ENCODE measurements at places on chromosomes 6 and 20.

- DNase-seq: no peak
Measured at GRCh38 chr6:3230900-3231246, 3.4 kb upstream of the TUBB2B start.

DNA sequence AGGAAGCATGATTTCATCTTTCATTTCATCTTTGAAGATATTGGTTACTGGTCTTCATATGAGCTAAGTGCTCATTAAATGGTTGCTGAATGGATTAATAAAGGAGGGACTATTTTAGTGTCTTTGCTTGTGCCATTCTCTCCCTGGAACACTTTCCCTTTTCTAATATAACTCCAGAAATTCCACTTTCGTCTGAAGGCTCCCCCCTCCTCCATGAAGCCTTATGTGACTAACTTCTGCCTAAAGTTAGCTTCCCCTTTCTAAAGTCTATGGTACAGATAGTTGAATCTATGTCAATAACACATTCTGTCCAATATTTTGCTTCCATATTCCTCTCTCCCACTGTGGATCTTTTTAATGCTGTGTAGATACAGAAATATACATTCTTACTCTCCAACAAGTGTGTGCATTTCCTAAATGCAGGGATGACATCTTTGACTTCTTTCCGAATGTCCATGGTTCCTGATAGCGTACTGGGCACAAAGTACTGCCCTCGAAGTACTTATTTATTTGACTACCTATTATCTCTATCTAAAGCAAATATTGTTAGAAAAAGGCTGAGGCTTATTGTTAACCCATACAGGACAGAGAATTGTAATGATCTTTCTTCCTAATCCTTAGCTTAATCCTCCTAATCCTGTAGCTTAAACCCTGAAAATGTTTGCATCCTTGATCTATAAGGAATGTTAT, 84.7 kb upstream of the ELOVL5 start:
- DNase-seq: no peak

DNA sequence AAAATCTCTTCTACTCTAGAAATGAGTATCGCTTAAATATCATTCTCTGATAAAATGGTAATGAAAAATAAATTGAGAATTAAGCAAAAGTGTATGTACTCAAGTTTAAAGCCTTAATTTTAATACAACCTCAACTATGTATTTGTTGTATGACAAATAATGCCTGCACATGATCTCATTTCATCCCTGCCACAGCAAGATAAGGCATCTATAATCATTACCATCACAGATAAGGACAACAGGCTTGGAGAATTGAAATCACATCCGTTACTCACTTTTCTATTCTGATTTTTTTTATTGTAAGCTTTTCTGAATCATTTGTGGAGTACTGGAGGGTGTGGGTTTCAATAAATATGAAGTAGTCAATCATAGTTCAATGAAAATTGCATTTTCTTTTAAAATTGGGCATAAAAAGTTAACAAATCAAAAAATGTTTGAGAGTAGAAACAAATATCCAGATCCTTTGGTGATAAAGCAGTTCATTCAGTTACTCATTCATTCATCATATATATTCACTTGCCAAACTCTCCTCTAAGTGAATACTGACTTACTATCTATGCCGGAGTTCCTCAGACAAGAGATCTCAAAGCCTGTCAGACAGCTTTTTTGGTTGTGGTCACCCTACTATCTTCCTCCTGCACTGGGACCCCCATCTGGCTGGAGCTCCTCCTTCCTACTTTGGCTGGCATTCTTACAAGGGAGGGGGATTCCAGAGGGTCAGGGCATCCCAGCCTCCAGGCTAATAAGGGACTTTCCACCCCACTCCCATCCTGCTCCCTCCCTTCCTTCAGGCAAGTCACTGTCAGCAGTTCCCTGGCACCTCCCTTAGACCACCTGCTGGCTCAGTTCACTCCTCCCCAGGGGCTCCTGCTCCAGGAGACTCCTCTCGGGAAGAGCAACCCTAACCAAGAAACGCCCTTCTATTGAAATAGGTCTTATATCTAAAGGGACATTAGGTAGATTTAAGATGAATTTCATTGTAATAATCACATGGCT, 118.6 kb downstream of the OGFRL1 start:
- no peak for DNase-seq

- no peak for DNase-seq
Measured at GRCh38 chr6:82741325-82741995, 324.2 kb downstream of the UBE3D start.

DNA sequence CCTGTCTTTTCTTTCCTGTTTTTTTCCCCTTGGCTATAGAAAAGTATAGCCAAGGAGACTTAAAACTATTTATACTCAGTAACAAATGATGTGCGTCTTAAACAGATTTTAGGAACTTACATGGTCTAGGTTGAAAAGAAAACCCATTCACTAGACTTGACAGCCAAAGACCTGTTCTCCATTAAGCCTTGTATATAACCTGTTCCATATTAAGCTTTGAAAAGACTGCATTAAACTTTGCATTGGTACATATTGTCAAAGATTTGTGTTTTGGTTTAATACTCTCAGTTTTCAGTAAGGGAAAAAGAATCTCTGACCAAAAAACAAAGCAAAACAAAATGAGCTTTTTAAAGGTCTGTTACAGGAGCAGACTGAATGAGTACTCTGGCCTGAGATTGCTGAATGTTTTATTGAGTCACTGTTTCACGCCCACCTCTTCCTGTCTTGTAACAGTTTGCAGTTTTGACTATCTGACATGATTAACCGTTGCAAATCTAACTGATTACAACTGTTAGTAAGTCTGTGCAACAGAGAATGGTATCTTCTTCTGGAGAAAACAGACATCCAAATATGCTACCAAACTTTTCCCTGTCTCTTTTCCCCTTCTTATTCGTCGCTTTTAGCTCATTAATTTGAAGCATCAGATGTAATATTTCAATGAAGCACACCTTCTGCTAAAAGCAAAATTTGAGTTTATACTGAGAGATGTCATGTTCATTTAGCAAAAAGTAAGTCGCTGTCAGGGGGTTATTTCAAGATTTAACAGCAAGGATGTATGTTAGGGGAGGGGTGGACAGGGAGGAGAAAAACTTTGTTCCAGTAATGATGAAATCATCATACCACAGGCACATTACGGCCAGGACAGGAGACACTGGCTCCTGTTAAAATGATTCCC, 59.1 kb upstream of the SUPT3H start:
- DNase-seq: no peak

DNA sequence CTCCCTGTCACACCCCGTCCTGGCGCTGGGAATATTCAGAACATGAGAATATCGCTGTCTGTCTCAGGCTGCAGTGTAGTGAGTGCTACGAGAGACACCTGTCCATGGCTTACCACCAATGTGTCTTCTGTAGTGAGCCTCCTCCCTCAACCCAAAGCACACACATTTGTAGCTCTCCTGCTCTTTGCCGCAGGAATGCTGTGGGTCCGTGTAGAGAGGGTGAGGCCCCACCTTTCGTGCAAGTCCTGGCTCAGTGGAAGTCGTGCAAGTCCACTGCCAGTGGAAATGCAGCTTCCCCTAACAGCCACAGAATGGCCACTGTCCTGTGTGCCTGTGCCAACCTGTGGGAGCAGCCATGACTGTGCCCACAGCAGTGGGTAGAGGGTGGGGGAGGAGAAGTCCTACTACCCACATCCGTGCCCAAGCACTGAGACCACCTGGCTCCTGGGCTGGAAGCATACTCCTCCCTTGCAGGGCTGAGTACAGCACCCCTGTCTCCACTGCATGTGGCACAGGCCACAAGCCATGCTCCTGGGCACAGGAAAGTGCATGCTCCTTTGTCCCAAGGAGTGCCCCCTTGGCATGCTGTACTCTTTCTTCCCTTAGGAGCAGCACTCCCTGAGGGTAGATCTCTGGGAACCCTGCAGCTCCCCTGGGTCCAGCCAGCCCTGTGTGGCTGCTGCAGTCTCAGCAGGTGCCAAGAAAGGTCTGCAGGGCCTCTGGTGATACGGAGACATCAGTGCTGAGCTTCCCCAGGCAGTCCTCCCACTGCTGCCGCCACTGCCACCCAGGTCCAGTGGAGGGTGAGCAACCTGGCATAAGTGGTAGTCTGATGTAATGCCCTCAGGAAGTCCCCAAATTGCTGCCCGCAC, 28.0 kb downstream of the IGF2R start:
- no peak for DNase-seq

DNA sequence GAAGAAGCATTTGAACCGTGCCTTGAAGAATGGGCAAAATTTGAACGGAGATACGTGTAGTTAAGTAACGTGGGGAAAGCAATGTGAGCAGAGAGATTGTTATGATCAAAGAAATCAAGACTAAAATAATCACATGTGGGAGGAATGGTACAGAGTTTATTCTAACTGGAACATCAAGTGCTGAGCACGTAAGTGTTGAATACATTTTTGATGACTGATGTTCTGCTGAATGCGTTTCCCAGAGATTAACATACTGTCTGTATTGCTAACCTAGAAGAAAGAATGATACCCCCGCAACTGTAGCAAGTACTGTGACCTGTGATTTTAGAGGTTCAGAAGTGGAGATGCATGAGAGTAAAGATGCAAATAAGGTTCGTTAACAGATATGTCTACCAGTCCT, 146.9 kb upstream of the EPHA7 start:
- no peak for DNase-seq

GRCh38 chr6:8905757-8906156, 470.4 kb upstream of the SLC35B3 start:
- DNase-seq: no peak

DNA sequence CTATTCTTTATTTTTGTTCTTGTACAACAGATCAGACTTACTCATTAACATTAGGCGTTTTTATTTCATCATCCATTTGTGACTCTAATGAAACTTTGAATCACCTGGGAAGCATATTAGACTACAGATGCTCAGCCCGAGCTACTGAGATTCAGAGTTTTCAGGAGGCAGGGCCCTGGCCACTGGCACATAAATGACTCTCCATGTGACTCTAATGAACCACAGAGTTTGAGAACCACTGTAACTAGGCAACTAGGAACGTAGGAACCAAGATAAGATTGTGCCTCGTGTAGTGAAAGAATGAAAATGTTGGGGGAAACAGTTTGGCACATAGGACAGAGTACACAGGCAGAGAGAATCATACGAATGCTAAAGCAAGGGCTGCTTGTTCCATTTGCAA, 405.9 kb upstream of the BTBD3 start:
- DNase-seq: no peak

DNA sequence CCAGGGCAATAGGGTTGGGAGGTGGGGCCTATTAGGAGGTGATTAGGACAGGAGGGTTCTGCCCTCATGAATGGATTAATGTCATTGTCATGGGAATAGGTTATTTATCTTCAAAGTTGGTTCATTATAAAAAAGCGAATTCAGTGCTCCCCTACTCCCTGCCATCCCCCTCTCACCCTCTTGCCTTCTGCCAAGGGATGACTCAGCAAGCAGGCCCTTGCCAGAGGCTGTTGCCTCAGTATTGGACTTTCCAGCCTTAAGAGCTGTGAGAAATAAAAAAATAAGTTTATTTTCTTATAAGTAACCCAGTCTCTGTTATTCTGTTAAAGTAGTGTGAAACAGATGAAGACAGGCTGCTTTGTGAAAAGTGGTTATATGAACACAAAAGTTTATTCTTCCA, 381.1 kb upstream of the ZFP64 start:
- DNase-seq: no peak

DNA sequence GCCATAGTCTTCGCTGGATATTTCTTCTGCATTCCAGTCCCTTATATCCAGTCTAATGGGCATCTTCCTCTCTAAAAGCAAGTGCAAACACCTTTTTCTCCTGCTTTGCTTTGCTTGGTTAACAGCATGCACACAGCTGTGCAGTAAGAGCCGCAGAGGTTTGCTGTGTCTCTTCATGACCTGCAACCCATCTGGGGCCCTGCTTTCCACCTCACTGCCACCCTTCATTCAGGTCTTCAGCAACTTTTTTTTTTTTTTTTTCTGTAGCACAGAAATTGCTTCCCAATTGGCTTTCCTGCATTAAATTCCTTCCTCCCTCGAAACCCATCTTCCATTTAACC, 14.4 kb downstream of the NEDD9 start:
- DNase-seq: no peak

- DNase-seq: no peak
Measured at GRCh38 chr6:25302677-25303128, 23.5 kb downstream of the CARMIL1 start.

- no peak for DNase-seq
Measured at GRCh38 chr6:26306232-26306631, 58.8 kb upstream of the BTN3A2 start.

GRCh38 chr6:56652231-56652630, 9.5 kb upstream of the DST start:
- DNase-seq: no peak

- DNase-seq: no peak
Measured at GRCh38 chr20:57060407-57061050, 205.9 kb downstream of the BMP7 start.

- DNase-seq: no peak
Measured at GRCh38 chr6:54084231-54084630, 27.0 kb upstream of the MLIP start.

GRCh38 chr6:51289041-51289440, 470.4 kb downstream of the TFAP2B start:
- DNase-seq: no peak

DNA sequence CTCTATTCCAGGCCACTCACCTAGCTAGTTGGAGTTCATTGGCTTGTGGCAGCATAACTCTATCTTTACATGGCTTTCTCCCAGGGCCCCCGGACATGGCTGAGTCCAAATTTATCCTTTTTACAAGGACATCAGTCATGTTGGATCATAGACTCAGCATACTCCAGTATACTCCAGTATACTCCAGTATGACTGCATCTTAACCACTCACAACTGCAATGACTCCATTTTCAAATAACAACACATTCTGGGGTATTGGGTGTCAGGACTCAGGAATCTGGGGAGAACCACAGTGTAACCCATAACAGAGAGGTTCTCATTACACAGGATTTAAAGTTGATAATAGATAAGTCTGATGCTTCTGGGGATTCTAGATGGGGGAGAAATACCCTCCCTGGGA, 53.8 kb upstream of the TSHZ2 start:
- DNase-seq: no peak

DNA sequence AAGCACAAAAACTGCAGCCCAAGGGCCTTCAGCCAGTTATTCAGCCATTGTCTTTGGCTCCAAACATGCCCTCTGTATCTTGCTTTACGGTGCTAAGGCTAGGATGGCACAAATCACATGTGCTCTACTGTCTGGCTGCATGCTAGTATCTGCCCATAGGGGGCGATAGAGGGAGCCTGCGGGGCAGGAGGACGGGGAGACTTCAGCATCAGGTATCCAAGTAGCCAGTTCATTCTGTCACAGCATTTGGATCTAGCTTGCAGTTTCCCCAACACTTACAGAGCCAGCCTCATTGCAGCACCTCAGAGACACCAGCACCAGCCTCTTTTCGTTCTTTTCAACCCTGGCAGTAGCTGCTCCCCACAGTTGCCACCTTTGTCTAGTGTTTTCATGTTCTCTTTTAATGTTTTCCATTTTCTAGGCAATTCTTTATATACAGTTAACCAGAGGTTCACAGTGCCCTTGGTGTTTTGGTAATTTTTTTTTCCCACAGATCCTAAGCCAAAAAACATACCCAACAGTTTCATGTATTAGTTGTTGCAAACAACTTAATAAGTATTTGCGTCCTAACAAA, 705.9 kb downstream of the PTPRT start:
- no peak for DNase-seq

DNA sequence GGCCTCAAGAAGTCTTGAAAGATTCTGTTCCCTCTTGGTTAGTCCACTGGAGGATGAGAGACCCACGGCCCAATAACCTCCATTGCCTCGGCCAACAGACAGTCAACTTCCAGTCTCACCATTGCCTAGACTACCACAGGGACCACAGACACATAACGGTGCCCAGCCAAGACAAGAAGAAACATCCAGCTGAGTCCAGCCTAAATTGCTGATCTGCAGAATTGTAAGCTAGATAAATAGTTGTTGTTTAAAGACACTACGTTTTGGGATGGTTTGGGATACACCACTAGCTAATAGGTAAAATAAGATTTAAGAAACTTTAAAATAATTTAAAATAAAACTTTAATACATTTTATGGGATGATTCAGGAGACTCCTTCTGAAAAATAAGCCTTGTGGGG, 324.7 kb upstream of the JAG1 start:
- DNase-seq: no peak

Data from stimulated activated CD8-positive, alpha-beta memory T cell treated with anti-CD3 and anti-CD28 coated beads, Interleukin-2, amount 100 ng/mL, for 1 hour (primary cell).